Foreskin fibroblast (primary cell): ENCODE measurements at places on chromosomes 5 and 9.
A peak's percentile ranks its signal among the peaks of the same experiment; 100 is the strongest.

- DNase-seq, result no peak
These were observed 190.5 kb downstream of the ADCY2 start for GRCh38 chr5:7586480-7586879.

DNA sequence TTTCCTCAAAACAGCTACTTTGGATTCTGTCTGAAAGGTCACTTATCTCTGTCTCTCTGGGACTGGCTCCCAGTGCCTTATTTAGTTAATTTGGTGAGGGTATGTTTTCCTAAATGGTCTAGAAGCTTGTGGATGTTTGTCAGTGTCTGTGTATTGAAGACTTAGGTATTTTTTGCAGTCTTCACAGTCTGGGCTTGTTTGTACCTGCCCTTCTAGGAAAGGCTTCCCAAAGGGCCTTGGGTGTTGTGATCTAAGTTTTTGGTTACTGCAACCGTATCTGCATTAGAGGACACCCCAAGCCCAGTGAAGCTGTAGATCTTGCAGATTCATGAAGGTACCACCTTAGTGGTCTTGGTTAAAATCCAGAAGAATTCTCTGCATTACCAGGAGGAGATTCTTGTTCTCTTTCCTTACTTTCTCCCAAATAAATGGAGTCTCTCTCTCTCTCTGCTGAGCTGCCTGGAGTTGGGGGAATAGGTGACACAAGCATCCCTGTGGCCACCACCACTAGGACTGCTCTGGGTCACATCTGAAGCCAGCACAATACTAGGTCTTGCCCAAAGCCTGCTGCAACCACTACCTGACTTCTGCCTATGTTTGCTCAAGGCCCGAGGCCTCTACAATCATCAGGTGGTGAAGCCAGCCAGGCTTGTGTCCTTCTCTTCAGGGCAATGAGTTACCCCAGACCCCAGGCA, 17.8 kb upstream of the CCNB1 start:
- DNase-seq, result no peak

GRCh38 chr5:68460147-68460798, 244.7 kb downstream of the PIK3R1 start:
- DNase-seq, result peak; percentile 46

- no peak for DNase-seq
These were observed 34.7 kb downstream of the GGTA1 start for GRCh38 chr9:121464968-121465367.

- no peak for DNase-seq
These were observed 973.6 kb upstream of the WWC1 start for GRCh38 chr5:167317884-167318283.

- DNase-seq, result no peak
These were observed 232.3 kb downstream of the TLR4 start for GRCh38 chr9:117936185-117937130.
